ENCODE measurements at places on chromosomes 13 and 19. TPM values are rescaled to one million over a fixed set of nuclear protein-coding genes. Genes with fewer than 3 reads are reported as not detected.
A peak's percentile ranks its signal among the peaks of the same experiment; 100 is the strongest.

DNA sequence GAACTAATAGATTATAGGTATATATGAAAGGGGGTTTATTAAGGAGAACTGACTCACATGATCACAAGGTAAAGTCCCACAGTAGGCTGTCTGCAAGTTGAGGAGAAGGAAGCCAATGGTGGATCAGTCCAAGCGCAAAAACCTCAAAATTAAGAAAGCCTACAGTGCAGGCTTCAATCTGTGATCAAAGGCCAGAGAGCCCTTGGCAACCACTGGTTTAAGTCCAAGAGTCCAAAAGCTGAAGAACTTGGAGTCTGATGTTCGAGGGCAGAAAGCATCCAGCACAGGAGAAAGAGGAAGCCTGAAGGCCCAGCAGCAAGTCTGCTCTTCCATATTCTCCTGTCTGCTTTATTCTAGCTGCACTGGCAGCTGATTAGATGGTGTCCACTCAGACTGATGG, 721.3 kb upstream of the PCDH9 start:
- no peak overlapping the region for H3K27ac ChIP-seq
- DNase-seq: no peak
- no peaks in the 10 kb centered on the region for H3K4me1 ChIP-seq
- H3K4me3 ChIP-seq: no peak overlapping the region

- H3K4me3 ChIP-seq: peak overlapping the region; percentile 76
- H3K27me3 ChIP-seq: no peaks in the 10 kb centered on the region
- no peak for DNase-seq
- peaks cover 41% of the 10 kb centered on the region for H3K4me1 ChIP-seq
- peak overlapping the region; percentile 77 for H3K27ac ChIP-seq
These were observed 1.8 kb downstream of the DBP start for GRCh38 chr19:48635263-48635965.

- no peak overlapping the region for H3K4me3 ChIP-seq
- peaks cover 2% of the 10 kb centered on the region for H3K36me3 ChIP-seq
- peak; percentile 46 for DNase-seq
- H3K27me3 ChIP-seq: no peaks in the 10 kb centered on the region
- peaks cover 10% of the 10 kb centered on the region for H3K4me1 ChIP-seq
These were observed 101.3 kb downstream of the ARHGEF7 start for GRCh38 chr13:111216166-111216960.

GRCh38 chr13:42276683-42277082, 4.7 kb downstream of the AKAP11 start:
- no peak overlapping the region for H3K4me3 ChIP-seq
- H3K27ac ChIP-seq: no peak overlapping the region
- H3K27me3 ChIP-seq: no peaks in the 10 kb centered on the region
- H3K4me1 ChIP-seq: peaks cover 2% of the 10 kb centered on the region
- no peaks in the 10 kb centered on the region for H3K36me3 ChIP-seq
- DNase-seq: peak; percentile 25

DNA sequence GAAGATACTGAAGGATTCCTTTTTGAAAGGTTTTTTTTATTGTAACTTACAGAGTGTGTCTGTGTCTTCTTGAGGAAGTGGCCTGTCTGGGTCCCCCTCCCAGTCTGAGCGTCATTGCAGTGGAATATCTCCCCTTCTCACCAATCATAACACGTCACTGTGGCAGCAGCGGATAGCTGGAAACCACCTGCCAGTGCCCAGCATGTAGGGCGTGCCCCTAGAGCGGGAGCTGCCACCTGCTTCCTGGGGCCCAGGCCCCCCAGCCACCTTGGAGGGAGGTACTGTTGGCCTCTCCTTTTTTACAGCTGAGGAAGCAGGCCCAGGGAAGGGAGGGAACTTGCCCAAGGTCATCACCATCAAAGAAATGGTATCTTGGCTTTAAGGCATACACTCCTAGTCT, 4.6 kb upstream of the DNM2 start:
- H3K27me3 ChIP-seq: no peaks in the 10 kb centered on the region
- H3K36me3 ChIP-seq: peaks cover 5% of the 10 kb centered on the region
- H3K4me1 ChIP-seq: no peaks in the 10 kb centered on the region
- no peak overlapping the region for H3K27ac ChIP-seq
- no peak overlapping the region for H3K4me3 ChIP-seq

Gene CALR3
- total RNA-seq: not detected

Gene POU4F1
- total RNA-seq: not detected

Gene ZNF274
- 25.4 TPM for total RNA-seq

Gene CEACAM16
- not detected for total RNA-seq

Gene KLF2
- 19.2 TPM for total RNA-seq
